Naive thymus-derived CD4-positive, alpha-beta T cell (primary cell): ENCODE measurements at places on chromosomes 1 and 21. TPM values are rescaled to one million over a fixed set of nuclear protein-coding genes. Genes with fewer than 3 reads are reported as not detected.

DNA sequence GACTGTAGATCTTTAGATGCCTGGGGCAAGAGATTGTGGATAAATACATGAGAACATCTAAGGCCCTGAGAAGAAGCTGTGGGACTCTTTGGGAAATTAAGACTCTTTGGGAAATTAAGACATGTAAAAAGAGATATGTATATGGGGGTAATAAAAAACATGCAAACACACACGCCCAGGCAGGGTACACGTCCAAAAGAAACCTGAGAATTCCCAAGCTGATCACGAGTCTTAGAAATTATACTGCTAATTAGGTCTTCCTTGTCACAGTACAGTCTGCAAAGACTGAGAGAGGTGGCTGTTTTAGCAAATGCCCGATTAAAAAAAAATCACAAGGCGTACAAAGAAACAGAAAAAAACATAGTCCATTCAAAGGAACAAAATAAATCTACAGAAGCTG is 39.3 kb upstream of the ERO1B start:
- DNase-seq = no peak

NR5A2 gene
- not detected for total RNA-seq

DNA sequence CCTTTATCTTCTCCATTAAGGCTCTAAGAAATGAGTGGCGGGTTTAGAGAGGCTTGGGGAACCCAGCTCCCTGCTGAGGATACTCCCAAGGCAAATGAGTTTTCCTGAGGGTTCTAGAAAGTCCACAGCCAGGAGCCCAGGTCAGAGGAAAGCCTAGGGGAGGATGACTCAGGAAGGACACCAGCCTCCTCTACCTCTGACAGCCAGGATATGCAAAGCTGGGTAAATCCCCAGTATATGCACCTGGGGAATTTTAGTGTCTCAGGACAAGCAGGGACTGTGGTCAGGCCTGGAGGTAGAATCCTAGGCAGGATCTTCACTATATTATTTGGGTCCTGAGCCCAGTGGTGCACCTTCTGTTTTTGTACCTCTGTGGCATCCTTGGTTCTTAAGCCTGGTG is 23.5 kb upstream of the WNT4 start:
- DNase-seq = no peak

DNA sequence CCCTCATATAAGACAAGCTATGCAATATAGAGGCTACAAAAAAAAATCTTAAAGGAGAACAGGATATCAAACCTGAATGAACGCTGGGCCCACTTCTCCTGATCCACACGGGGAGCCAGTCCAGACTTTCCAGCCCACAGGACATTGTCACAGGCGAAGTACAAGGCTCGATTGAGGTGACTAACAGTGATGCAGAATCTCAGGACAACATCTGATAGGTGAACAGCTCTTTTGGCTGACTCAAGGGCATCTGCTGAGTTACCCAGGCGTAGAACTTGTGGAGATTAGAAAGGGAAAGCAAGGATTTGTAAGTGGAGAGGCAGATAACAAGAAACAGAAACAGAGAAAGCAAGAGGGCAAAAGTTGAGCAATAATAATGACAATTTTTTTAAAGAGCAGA is 1.8 kb downstream of the PEX11B start:
- no peak for DNase-seq

CRABP2 gene
- total RNA-seq = 0.38 TPM

PTGFR gene
- not detected in 2 replicates for total RNA-seq

- DNase-seq = no peak
These were observed 3.6 kb downstream of the SCNN1D start for GRCh38 chr1:1283821-1284220.

L1TD1 gene
- not detected in 2 replicates for total RNA-seq

DNA sequence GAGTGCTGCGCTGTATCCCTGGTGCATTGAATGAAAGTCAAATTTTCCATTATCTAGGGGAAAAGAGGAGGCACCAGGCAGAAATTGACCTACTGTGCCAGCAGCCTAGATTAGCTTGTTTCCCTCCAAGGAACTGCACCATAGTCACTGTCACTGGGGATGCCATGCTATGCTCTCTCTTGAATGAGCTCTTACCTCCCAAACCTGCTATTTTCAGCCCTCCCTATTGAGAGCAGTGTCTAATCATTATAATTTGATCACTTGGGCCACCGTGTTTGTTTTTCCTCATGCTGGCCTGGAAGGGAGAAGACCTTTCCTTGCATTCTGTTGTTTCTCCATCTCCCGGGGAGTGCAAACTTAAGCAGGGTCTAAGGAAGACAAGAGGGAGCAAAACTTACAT is 492.9 kb downstream of the SIPA1L2 start:
- DNase-seq = no peak

SLC30A2 gene
- not detected for total RNA-seq

- no peak for DNase-seq
These were observed 14.7 kb downstream of the MTHFR start for GRCh38 chr1:11790880-11791715.

CENPS gene
- total RNA-seq = 5.4 TPM

DNA sequence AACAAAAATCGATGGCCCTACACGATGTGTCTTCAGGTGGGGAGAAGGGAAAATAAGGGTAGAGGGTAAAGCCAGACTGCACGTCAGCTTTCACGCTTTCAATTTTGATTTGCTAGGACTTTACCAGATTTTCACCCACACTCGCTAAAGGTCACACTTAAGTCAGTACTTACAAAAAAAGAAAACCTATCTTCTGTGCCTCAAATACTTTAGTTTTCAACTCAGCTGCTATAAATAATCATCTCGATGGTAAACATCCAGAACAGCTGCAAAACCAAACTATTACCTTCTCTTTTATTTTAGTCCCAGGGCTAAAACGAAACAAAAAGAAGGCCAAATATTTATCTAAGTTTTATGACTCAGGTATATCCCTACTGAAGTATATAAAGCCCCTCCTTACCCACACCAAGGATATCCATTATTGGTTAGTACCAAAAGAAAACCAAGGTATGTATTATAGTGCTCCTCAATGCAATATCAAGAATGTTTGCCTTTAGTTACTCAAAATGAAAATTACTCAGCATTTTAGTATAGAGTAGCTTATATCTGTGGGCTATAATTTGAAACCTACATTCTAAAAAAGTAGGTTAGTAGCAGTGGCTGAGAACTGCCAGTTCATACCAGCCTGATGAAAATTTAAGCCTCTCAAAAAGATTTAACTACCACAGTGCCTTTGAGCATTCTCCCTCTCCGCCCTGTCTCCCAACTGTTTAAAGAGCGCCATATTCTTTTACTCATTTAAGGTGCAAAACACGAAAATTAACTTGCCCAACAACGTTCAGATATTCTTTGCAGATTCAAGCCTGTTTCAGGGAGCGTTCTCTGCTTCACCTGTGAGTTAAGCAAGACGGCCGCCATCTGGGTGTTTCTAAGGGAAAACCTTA is 1.5 kb downstream of the CSDE1 start:
- DNase-seq = peak; percentile 20

FAM72A gene
- total RNA-seq = 1.1 TPM

GRCh38 chr1:11595285-11595684 is 58.9 kb downstream of the FBXO2 start:
- no peak for DNase-seq

- no peak for DNase-seq
These were observed 30.2 kb downstream of the SLC22A15 start for GRCh38 chr1:116006486-116006964.

DCST2 gene
- total RNA-seq = 0.22 and 0.43 TPM in 2 replicates

- no peak for DNase-seq
These were observed 179.8 kb downstream of the PHTF1 start for GRCh38 chr1:113579256-113580018.

- DNase-seq = no peak
These were observed 12.4 kb downstream of the PEA15 start for GRCh38 chr1:160217481-160218051.

DNA sequence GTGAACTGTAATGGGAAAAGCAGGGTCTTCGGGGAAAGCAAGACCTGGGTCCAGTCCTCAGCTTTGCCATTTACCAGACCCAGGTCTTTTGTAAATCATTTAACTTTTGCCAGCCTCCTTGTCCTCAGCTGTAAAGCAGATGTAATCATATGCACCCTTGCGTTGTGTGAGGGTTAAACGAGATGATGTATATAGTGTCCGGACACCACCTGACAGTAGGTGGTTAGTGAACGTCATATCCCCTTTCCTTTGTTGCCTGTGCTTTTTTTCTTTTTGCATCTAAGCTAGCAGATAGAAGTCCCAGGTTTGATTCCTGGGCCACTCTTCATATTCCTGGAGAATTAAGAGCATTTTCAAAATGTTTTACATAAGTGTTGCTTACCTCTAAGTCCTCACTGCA is 28.5 kb downstream of the IL12RB2 start:
- DNase-seq = no peak

- no peak for DNase-seq
These were observed 10.3 kb downstream of the CNTN2 start for GRCh38 chr1:205053296-205053695.

PIP5K1A gene
- 59.5 TPM for total RNA-seq

- no peak for DNase-seq
These were observed 14.5 kb upstream of the CFAP298 start for GRCh38 chr21:32626621-32627196.

- DNase-seq = peak; percentile 6
These were observed 139.3 kb upstream of the EDN2 start for GRCh38 chr1:41623736-41624135.

DNA sequence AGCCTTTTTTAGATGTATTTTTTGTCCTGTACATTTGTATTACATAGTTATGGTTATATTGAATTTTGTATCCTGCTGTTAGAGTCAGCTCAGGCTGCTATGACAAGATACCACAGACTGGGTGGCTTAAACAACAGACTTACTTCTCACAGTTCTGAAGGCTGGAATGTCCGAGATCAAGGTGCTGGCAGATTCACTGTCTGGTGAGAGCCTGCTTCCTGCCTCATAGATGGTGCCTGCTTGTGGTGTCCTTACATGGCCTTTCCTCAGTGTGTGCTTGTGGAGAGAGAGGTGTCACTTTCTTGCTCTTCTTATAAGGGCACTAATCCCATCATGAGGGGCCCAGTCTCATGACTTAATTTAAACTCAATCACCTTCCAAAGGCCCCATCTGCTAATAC is 23.1 kb upstream of the MYSM1 start:
- DNase-seq = no peak

GRCh38 chr1:17039522-17039921 is 14.3 kb downstream of the SDHB start:
- no peak for DNase-seq
